ENCODE measurements at places on chromosomes 5 and 9.
A peak's percentile ranks its signal among the peaks of the same experiment; 100 is the strongest.

GRCh38 chr5:4142842-4143241, 547.2 kb downstream of the IRX1 start:
- no peak for DNase-seq

DNA sequence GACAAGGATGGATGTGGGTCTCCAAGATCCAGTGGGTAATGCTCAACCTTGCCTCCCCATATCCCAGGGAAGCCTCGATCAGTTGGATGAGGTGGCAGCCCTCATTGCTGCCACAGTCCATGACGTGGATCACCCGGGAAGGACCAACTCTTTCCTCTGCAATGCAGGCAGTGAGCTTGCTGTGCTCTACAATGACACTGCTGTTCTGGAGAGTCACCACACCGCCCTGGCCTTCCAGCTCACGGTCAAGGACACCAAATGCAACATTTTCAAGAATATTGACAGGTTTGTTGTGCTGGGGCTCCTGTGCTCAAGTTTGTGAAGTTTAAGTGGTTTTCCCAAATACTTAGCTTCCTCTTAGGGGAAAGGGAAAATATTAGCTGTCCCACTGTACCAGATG, 74.0 kb downstream of the WDR41 start:
- DNase-seq: no peak

GRCh38 chr5:130424341-130424740, 520.1 kb downstream of the CHSY3 start:
- no peak for DNase-seq

DNA sequence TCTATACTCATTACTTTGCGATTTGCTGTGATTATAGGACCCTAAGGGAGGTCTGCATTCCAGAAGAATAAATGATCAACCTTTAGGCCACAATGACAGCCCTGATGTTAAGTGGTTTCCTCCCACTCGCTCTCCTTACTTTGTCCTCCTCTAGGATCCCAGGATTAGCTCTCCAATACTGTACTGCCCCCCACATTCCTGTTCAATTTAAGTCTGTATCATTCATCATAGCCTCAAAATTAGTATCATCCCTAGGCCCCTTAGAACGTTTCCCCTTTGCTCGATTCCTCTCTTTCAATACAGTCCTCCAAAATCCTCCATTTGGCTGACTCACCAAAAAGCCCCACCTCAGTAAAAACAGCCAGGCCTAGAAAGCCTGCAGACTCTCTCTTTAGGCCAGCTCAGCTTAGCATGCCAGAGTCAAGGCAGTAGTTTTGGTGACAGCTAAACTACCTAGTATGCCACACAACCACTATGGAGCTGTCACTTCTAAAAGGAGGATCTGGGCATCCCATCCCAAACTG, 24.4 kb downstream of the RNF145 start:
- DNase-seq: peak; percentile 67

GRCh38 chr5:9716838-9717281, 86.7 kb upstream of the TAS2R1 start:
- DNase-seq: no peak

- no peak for DNase-seq
Measured at GRCh38 chr5:68007451-68007850, 208.1 kb upstream of the PIK3R1 start.

- no peak for DNase-seq
Measured at GRCh38 chr5:68261569-68262065, 46.1 kb downstream of the PIK3R1 start.

DNA sequence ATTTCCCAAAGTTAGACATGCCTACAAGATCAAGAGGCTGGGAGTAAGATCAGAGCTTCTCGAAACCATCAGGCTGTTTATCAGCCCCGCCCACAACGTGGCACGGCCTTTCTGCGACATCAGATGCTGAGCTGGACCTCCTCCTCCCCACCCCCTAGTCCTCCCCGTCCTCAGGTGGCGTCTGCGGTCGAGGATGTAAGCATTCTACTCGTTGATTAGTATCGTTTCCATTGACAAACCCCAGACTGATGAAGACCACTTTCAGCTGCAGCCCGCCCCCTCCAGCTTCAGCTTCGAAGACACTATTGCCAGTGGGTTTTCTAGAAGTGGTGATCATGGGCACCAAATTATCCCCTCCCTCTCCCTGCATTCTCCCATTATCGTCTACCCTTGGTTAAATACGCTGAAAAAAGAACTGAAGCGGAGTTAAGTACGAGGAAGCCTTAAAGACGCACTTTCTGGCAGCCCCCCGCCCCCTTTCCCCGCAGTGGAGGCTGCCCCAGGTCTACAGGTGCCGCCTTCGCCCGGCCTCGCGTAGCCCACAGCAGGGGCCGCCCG, 1.1 kb downstream of the PPIC start:
- DNase-seq: no peak

- DNase-seq: no peak
Measured at GRCh38 chr5:9641806-9642355, 11.7 kb upstream of the TAS2R1 start.

- DNase-seq: no peak
Measured at GRCh38 chr9:79962836-79963235, 391.1 kb downstream of the TLE4 start.
